Breast epithelium (tissue), 4 donors: ENCODE measurements at places on chromosomes 7 and 10. TPM values are rescaled to one million over a fixed set of nuclear protein-coding genes. Genes with fewer than 3 reads are reported as not detected.

- H3K27ac ChIP-seq: no peak overlapping the region
- H3K4me1 ChIP-seq: no peaks in the 10 kb centered on the region
- H3K4me3 ChIP-seq: no peak overlapping the region
- H3K27me3 ChIP-seq: no peaks in the 10 kb centered on the region
- DNase-seq: no peak
Measured at GRCh38 chr10:4809156-4809555, 16.9 kb upstream of the AKR1E2 start.

DNA sequence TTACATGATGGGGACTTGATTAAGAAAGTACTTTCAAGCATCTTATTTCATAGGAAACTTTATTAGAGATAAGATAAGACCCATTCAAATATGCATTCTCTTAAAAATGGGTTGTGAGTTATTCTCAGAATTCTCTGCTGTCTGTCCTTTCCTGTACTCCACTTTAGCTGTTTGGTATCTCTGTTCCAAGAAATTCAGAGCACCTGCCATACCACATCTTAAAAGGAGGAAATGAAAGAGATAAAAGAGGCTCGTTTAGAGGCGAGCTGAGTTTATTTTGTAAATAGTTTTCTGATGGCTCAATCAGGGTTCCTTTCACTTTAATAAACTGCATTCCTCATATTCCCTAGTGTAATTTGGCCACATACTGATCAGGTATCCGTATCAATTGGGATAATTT lies 87.2 kb downstream of the MDFIC start:
- DNase-seq: no peak
- no peaks in the 10 kb centered on the region for H3K4me1 ChIP-seq
- no peak overlapping the region for H3K4me3 ChIP-seq

DNA sequence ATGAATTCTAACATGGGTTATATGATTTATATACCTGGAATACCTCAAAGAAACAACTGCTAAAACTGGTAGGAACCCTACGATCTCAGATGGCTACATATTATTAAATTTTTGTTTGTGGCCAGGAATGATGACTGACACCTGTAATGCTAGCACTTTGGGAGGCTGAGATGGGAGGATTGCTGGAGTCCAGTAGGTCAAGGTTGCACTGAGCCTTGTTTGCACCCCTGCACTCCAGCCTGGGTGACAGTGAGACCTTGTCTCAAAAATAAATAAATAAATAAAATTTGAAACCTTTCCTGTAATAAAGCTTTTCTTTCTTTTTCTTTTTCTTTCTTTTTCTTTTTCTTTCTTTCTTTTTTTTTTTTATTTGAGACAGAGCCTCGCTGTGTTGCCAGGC lies 61.2 kb downstream of the MPLKIP start:
- DNase-seq: no peak
- H3K36me3 ChIP-seq: no peaks in the 10 kb centered on the region
- H3K4me1 ChIP-seq: no peaks in the 10 kb centered on the region
- no peak overlapping the region for H3K4me3 ChIP-seq
- H3K27ac ChIP-seq: no peak overlapping the region

The CARD11 gene
- total RNA-seq: 2.0 TPM

The IGFBP1 gene
- not detected for total RNA-seq
